ENCODE measurements at places on chromosomes 2 and 18. TPM values are rescaled to one million over a fixed set of nuclear protein-coding genes. Genes with fewer than 3 reads are reported as not detected.

DNA sequence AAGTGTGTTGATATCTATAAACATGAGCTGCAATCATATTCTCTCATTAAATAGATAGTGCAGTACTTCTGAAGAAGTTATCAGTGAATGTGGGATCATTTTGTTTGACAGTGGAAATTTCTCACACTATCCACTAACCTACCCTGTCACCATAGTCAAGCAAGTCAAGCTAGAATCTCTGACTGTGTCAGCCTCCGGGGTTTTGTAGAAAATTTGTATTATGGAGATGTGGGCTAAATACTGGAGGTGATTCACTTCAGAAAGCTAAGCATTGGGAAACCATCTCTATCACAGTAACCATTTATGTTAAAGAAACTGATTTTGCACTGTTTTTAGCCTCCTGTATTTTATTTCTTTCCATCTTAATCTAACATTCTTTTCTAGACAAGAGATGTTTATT, 126.6 kb upstream of the CREB1 start:
- DNase-seq: no peak

DNA sequence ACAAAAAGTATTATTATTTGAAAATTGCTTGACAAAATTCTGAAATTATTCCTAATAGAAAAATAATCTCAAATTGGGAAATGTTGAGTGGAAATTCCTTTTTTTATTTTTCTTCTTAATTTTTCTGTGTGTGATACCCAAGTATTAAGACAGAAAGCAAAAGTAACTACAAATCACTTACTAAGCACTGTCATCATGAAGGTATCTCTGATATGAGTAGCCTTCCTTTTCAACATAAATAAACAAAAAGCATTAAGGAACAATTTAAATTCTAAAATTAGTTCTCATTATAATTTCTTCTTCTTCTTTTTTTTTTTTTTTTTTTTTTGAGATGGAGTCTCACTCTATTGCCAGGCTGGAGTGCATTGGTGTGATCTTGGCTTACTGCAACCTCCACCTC, 174.2 kb upstream of the RBMS1 start:
- no peak for DNase-seq

DNA sequence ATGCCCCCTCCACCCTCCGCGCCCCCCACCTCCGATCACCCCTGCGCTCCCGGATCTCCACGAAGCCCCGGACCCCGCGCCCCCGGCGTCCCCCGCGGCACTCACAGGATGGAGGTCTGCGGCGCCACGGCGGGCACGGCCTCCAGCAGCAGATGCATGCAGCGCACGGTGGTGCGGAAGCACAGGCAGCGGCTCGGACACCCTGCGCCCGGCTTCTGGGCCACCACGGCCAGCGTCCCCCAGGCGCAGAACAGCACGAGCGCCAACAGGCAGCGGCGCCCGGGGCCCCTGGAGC, 217 bp downstream of the PXDN start:
- DNase-seq: no peak

DNA sequence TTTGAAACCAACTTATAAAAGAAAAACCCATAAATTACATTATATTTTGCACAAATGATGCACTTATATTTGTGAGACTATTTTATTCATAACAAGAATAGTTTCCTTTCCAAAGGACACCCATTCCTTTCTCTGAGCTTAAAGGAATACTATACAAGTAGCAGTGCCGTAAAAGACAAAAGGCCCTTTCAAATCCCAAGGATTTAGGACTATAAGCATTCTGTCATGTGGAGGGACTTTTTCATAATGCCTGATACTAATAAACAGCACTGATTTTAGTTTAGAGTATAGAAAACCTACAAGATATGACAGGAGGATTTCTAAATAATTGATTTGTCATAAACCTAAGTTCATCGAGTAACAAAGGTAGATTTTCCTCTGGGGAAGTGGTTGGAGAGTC, 1134.2 kb upstream of the ZEB2 start:
- DNase-seq: no peak

Gene CNDP1
- not detected for total RNA-seq

Gene SERPINB4
- total RNA-seq: not detected

Gene TSN
- total RNA-seq: 33.5 TPM

Gene MITD1
- 5.0 TPM for total RNA-seq

Gene GAD1
- not detected for total RNA-seq
